ENCODE measurements at places on chromosomes 6 and 20.

DNA sequence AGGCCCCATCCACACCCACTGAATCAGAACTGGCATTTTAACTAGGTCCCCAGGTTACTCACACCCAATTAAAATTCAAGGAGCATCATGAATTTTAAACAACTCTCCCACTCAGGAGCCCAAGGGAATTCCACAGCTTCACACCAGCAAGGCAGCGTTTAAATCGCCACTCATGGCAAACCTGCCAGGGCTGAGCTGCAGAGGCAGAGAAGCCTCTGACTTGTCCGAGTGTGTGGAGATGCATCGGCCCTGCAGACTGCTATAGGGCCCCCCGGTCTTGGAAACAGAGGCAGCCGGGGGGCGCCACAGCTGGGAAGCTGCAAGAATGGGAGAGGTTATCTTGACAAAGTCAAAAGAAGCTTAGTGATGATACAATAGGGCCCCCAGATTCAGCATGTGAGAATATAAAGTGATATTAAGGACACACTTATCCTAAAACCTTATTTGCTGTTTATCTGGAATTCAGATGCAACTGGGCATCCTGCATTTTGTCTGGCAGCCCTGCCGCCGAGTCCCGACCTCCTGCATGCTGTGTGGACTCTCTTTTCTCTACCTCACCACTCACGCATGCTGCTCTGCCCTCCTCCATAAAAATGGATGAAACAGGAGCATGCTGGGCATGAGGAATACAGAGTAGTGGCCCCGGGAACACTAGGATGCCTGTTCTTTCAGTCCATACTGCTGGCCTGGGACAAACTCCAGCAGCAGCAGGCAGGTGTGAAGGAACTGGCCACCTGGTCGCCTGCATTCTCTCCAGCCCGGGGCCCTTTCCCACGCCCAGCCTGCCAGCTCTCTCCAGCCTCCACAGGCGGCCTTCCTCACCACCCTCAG, 126.1 kb downstream of the PXDC1 start:
- no peak for DNase-seq

DNA sequence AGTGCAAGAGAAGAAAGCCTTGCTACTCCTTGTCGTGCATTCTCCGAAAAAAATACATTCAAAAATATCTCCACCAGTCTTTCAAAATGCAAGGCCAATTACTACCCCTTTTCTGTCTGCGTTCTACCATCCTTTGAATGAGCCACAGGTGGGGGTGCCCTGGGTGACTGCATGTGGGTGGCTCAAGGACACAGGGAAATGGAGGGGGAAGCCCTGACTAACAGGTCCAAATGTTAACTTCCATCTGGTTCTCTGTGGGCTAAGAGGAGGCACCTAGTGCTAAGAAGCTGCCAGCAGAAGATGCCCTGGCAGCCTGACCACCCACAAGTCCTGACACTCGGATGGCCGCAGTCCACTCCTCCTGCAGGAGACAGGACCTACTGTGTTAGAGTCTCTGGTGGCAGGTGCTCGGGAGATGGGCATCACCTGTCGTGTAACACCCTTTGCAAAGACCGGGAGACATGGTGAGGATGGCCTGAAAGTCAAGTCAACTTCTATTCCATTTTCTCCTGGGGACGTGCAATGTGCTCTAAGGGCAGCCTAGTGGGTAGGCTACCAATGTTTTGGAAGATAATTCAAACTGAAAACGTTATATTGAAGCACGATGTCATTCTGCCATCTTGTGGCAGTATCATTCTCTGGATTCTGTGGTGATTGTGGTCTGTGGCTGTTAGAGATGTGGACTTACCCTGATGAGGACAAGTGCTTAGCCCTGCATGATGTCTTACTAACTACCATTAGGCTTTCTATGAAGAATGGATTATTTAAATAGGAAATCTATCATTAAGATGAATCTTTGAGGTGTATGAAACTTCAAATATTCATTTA, 27.4 kb upstream of the IGF2R start:
- peak; percentile 80 for DNase-seq

DNA sequence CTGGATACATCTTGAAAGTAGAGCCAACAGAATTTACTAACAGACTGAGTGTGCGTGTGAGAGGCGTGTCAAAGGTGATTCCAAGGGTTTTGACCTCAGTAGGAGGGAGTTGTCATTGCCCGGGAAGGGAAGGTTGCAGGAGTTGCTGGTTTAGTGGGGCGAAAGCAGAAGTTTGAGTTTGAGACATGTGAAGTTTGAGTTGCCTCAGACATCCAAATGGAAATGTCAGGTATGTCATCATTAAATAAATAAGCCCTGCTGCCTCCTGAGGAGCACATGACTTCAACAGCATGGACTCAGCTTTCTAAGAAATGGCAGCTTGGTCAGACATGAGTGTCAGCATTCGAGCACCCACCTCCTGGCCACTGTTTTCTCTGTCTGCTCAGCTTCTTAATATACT, 26.6 kb upstream of the TGM2 start:
- DNase-seq = no peak

DNA sequence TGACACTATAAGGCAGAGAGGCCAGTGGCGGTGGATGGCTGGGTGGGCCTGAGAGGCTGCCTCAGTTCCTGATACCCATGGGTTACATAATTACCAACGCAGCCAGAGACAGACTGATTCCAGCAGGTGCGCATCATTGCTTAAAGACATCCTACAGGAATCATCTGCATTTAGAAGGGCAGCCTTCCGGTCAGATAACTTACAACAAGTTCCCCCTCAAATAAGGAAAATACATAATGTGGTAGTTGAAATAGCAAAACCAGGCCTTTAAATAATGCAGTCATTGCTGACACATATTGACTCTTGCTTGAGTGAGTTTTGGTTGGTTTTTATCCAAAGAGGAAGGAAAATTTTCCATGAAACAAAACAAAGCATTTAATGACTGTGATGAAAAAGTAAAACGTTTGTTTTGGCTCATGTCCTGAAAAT, 81.9 kb downstream of the SIM1 start:
- DNase-seq = no peak

DNA sequence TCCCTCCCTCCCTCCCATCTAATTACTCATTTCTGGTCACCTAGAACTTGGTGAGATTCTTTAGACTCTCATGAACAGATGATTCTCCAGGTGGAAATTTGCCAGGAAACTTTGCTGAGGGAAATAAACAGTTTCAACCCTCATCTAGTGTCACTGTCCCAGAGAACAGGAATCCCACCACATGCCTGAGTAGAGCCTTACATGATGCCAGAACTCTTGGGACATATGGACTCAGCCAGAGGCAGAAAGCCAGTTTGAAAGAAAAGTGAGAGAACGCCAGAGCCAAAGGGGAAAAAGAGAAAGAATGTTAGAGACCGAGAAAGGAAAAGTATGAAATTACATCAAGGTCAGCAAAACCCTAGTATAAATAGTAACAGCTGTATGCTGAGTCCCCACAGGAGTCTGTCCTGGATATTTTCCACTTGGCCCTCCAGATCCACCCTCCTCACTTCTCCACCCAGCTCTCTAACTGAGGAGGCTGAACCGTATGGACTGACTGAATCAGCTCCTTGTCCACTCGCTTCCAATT, 127.5 kb upstream of the COL21A1 start:
- no peak for DNase-seq

GRCh38 chr20:40636486-40636885, 52.5 kb downstream of the MAFB start:
- no peak for DNase-seq

DNA sequence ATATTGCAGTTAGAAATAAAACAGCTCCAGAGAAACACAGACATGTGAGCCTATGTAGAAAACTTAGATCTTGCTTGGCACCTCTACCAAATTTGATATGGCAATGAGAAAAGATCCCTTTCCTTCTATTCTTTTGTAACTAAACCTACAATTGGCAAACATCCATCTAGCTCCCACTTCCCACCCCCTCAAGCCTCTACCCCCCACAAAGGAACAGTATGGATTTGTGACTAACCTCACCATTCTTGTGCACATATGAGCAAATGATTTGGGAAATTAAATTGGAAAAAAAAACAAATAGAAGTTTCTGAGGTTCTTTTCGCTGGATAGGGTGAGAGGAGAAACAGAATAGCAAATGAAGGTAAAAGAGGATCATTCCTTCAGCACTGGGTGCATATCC, 85.8 kb upstream of the TIAM2 start:
- DNase-seq = no peak

DNA sequence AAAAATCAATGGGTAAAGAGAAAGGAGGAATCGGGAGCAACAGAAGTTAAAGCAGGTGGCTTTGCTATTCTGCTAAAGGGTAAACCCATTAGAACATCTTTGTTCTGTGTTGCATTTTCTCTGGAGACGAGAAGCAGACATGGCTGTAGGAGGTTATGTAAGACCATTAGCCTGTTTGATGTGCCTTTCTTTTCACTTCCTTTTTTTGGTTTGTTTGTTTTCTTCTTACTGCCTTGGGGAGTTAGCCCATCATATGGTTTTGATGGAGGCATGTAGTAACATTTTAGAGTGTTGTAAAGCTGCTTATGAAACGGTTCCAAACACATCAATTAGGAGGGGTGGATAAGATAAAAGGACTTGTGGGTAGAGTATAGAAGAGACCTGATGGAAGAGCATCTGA, 131.0 kb downstream of the DOK5 start:
- peak; percentile 95 for DNase-seq

- no peak for DNase-seq
Measured at GRCh38 chr20:63885264-63886053, 9.5 kb upstream of the DNAJC5 start.

GRCh38 chr20:47968541-47969310, 183.4 kb upstream of the SULF2 start:
- DNase-seq = no peak

GRCh38 chr20:25543068-25543467, 42.3 kb downstream of the NINL start:
- peak; percentile 35 for DNase-seq

- peak; percentile 91 for DNase-seq
Measured at GRCh38 chr6:51301962-51302361, 483.3 kb downstream of the TFAP2B start.

DNA sequence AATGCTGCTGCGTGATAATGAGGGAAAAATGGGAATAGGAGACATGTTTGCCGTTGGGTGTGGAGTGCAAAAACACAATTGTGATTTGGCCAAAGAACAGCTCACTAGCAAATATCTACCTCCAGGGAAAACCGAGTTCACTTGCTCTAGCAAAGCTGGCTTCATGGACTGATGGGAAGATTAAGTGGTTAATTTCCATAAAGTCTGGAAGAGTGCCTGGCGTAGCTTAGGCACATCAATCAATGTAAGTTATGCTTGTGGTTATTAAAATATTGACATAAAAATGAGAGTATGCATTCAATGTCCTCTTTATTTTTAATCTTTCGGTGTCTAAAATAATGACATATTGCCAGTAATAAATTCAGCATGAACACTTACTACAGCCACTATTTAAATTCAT, 267.5 kb downstream of the SMOC2 start:
- DNase-seq = no peak

Data from MV-4-11 (cell line).